ENCODE measurements at places on chromosomes 7 and 10.

DNA sequence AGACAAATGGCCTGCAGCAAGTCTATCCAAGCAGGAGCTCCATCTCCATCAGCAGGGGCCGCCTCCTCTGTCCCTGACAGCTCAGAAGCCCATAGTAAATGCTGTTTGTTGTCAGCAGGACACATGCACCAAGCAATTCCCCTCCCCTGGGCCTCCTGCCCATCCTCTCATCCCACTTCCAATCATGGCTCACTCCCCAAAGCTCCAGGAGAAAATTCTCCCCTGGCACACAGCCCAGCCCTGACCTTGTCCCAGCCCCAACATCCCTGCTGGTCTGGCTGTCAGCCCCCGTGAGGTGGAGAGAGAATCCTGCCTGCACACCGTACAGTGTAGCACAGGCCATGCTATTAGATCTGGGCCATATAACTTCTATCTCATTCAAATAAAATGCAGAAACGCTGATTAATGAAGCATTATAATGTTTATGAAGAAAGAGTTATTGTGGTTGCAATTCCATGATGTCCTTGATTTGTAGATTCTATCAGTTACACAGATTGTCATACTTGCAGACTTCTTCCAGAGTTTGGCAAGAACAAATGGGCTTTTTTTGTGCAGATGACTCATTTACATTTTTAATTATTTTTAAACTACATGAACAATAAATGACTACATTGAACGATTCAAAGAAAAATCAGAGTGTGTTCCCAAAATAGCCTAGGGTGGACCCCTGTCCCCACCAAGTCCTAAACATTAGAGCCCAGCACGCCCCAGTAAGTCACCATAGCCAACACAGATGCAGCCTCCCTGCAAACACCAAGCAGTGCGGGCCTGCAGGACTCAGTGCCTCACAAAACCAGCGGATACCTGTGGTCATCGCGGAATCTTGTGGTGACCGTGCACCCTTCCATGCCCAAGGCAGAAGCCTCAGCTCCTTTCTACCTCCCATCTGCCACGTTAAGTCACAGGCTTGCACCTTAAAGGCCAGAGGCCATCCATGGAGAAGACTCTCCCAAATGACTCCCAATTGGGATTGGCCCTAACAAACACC, 70.1 kb downstream of the COBL start:
- no peak for DNase-seq

DNA sequence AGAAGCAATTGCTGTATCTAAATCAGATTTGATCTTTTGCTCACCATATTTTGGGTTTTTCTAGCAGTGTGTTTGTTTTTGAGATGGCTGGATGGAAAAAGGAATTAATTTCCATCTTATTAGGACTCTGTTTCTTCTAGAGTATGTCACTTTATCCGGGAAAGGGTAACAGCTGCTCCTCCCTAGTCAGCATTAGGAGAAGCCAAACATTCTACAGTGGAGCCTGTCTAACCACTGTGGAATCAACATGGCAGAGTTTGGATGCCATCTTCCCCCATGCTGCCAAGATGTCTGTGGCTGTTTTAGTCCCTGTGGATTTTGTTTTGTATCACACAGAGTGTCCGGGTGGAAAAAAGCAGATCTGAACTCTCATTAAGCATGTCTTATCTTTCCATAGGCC, 16.0 kb upstream of the LMOD2 start:
- DNase-seq = no peak

DNA sequence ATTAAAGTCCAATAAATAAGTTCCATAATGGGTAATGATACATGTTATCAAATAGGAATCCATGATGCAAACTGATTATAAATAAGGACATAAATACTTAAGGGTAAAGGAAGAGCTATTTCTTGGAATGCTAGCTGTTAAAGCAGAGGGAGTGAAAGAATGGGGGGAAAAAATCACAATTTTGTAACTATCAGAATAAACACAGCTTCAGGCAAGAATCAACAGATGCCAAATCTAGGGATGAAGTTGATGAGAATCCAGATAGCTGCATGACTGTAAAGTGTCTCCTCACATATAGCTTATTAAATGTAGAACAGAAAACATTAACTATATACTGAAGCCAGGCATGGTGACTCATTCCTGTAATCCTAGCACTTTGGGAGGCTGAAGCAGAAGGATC, 4.9 kb downstream of the IPMK start:
- no peak for DNase-seq

DNA sequence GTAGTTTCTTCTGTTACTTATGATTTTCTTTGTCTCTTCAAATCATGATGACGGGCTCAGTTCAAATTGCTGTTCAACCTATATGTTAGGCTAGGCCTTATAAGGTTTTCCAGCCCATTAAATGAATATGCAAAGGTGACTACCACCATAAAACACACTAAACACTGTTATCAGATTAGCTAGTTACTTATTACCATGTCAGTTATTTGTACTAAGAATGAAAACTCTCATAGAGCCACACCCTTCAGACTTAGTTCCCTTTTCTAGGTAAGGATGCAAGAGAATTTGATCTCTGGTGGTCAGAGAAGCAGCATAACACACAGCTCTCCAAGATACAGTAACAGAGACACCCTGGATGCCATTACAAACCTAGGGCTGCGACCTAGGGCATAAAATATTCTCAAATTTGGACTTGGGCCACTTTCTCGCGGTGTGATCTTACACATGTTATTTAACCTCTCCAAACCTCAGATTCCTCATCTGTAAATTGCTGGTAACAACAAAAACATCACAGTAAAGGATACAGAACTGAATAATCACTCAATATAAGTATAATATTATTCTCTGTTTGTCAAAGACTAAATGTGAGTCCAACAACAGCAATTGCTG, 35.6 kb downstream of the ANKMY2 start:
- no peak for DNase-seq

DNA sequence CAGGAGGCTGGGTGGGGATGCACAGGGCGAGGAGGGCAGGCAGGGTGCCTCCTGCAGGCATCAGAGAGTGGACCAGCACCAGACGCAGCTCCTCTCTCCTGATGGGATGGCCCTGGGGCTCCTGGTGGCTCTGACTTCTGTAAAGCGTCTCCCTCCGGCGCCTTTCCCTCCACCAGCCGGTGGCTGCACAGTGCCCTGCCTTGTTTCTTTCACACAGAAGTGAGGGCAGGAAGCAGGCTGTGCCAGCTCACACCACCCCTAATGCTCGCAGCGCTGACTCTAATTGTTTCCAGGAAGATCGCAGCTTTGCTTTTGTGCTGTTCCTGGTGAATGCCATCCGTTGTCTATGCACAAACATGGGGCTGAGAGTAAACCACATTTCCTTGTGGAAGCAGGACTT, 152.3 kb upstream of the LANCL2 start:
- DNase-seq = no peak

DNA sequence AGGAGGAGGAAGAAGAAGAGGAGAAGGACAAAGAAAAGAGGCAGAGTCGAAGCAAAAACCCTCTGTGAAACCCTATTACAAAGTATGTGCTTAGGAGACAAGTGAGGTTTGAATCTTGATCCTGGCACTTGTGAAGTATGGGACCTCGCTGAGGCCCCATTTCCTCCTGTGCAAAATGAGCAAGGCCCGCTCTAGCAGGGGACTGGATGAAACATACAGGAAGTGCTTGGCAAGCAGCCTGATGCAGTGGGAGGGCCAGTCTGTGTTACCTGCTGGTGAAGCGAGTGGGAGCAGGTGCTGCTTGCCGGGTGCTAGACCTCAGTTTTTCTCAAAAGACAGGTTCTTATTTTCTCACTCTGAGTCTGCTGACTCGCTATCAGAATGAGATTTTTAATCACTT, 150.4 kb downstream of the JCAD start:
- no peak for DNase-seq

- no peak for DNase-seq
These were observed 6.1 kb downstream of the GIMAP1 start for GRCh38 chr7:150722431-150722931.

GRCh38 chr7:107398161-107398560, 71.7 kb upstream of the GPR22 start:
- no peak for DNase-seq

Data from hematopoietic multipotent progenitor cell (in vitro differentiated cells).